Astrocyte of the cerebellum (primary cell): ENCODE measurements at places on chromosomes 7 and 10.

DNA sequence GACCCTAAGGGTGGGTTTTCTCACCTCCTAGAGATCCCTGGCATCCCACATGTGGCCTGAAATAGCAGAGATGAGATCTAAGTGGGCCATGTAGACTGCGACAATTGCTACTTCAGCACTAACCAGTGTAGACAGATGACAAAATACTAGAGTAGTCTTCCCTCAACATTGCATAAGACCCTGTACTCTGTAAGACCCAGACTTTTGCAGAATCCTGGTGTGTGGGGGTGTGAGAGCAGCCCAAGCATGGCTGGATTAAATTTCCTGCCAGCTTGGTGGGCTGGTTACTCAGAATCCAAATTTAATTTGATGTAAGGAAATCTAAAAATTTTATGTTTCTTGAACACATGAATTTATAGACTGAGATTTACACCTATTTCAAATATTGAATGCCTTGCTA lies 88.3 kb downstream of the ZNF365 start:
- DNase-seq: no peak

DNA sequence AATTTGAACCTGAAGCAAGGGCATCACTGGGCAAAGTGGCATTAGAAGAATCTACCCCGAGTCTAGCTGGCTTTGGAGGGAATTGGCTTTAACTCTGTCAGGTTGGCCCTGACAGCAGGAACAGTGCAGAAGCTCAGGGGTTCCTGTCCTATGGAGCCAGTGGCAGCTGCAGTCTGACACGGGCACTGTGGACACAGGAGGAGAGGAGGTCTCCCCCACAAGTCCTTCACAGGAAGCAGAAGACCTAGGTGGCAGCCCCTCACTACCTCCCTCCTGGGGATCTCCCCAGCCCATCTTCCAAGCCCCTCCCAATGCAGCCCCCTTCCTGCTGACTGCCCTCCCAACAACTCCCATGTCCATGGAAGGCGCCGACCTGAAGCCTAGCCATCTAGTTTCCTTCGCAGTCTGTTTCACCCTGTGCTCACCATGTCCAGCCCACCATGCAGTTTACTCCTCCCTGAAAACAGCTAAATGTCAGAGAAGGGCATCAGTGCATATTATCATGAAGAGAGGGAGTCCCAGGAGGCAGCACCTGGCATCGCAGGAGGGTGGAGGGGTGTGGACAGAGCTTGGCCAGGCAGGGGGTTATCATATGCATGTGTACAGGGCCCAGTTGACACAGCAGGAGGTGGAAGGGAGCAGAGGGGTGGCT lies 17.9 kb upstream of the GDF10 start:
- no peak for DNase-seq

GRCh38 chr7:151483711-151483983 lies 36.0 kb downstream of the RHEB start:
- DNase-seq: no peak

DNA sequence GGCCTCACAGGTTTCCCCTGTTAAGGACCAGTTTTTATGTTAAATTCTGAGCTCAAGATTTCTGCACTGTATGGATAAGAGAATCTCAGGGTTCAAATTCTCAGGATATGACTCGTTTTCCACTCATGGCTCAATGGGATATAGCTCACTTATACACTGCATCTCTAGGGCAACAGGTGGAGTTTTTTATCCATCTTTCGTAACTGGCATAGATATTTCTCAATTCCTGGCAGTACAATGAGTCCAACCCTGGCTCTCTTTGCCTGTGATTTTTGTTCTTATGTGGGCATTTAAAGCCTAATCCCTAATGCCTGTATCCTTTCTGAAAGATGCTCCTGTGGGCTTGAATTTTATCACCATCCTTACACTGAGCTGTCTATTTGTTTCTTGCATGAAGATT lies 7.6 kb downstream of the CCDC172 start:
- no peak for DNase-seq

DNA sequence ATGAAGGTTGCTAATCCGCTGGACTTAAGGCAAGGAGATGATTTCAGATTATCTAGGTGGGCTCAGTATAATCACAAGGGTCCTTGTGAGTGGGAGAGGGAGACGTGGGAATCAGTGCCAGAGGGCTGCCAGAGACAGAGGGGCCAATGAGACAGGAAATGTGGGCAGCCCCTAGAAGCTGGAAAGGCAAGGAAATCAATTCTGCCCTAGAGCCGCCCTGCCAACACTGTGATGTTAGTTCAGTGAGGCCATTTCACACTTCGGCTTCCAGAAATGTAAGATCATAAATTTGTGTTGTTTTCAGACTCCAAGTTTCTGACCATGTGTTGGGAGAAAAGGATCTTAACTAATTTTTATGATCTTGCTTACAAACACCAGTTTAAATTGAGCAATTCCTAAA lies 3.6 kb upstream of the GPNMB start:
- no peak for DNase-seq

GRCh38 chr7:148192491-148192890 lies 398.1 kb upstream of the C7orf33 start:
- DNase-seq: no peak

DNA sequence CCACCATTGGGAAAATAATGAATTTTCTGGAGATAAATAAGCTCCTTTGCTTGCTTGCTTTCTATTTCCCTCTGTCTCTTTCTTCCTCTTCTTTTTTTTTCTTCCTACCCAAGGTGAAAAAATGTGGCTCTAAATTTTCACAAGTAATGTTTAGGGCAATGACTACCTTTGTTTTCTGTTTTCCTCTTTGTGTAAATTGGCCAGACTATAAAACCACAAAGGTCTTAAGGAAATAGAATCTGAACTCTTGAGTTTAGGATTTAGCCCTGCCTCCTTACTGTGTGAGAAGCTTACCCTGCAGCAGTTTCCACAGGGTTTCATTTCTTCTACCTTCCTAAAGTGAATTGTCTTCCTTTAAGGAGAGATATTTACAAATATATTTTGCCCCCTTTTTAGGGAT lies 330.4 kb downstream of the ARL4A start:
- no peak for DNase-seq

GRCh38 chr7:30912986-30913811 lies 1.5 kb downstream of the AQP1 start:
- no peak for DNase-seq

DNA sequence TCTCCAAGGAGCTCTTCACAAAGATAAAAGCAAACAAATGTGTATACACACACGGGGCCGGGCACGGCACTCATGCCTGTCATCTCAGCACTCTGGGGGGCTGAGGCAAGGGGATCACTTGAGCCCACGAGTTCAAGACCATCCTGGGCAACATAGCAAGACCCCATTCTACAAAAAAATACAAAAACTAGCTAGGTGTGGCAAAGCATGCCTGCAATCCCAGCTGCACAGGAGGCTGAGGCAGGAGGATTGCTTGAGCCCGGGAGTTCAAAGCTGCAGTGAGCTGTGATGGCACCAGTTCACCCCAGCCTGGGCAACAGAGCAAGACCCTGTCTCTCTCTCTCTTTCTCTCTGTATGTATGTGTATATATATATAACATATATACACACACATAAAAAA lies 22.3 kb downstream of the TTYH3 start:
- DNase-seq: no peak

- no peak for DNase-seq
These were observed 30.6 kb downstream of the PODXL start for GRCh38 chr7:131525820-131526219.

- DNase-seq: no peak
These were observed 951.6 kb downstream of the CCSER2 start for GRCh38 chr10:85280014-85280413.

- no peak for DNase-seq
These were observed 478.4 kb downstream of the ARL4A start for GRCh38 chr7:13165854-13166253.

DNA sequence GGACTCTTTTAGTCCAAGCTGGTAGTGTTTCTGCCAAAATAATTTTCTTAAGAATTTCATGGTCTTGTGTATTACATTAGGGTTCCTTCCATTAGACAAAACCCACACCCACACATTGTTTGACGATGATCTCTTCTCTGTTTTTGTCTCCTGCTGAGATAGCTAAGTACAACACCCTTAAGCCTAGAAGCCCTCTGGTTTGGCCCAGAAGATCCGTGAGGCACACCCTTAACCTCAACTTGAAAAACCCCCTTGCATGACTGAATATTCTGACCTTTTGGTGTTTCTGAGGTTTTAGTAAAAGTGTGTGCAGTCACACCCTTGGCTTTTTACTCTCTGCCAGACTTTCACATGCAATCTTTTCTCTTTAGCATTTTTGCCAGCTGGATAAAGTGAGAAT lies 29.3 kb upstream of the ERCC6 start:
- DNase-seq: peak; percentile 40

DNA sequence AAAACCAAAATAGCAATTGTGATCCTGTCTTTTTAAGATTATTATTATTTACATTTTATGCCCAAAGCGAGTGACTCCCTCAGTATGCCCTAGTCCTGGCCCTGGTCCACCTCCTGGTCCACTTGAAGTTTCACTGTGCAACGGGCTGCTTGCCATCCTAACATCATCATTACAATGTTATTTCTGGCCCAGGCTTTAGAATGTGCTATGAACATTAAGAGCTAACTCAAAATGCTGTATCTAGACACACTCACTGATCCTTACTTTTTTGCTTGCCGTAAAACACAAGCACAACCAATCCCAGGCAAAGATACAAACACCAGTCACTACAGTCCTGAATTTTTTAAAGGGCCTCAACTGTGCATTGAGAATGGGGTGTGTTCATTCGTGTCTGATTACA lies 38.4 kb downstream of the RHOBTB1 start:
- DNase-seq: peak; percentile 68

DNA sequence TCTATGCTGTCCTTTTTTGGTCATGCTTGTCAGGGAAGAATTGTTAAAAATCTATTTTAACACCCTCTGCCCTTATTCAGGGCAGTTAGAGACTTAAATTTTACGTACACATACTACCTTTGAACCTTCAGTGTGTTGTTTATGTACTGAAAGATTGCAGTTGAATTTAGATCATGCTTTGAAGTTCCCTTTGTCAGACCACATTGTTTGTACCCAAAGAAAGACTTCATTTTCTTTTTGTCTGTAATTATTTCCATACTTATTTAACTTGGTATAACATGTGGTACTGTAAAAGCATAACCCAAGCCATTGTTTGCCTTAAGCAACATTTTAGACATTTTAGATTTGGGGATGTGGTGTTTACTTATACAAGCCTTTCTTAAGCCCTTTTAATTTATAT lies 96.1 kb downstream of the MMRN2 start:
- DNase-seq: no peak

- DNase-seq: no peak
These were observed 85.9 kb downstream of the CDK6 start for GRCh38 chr7:92750447-92750839.

DNA sequence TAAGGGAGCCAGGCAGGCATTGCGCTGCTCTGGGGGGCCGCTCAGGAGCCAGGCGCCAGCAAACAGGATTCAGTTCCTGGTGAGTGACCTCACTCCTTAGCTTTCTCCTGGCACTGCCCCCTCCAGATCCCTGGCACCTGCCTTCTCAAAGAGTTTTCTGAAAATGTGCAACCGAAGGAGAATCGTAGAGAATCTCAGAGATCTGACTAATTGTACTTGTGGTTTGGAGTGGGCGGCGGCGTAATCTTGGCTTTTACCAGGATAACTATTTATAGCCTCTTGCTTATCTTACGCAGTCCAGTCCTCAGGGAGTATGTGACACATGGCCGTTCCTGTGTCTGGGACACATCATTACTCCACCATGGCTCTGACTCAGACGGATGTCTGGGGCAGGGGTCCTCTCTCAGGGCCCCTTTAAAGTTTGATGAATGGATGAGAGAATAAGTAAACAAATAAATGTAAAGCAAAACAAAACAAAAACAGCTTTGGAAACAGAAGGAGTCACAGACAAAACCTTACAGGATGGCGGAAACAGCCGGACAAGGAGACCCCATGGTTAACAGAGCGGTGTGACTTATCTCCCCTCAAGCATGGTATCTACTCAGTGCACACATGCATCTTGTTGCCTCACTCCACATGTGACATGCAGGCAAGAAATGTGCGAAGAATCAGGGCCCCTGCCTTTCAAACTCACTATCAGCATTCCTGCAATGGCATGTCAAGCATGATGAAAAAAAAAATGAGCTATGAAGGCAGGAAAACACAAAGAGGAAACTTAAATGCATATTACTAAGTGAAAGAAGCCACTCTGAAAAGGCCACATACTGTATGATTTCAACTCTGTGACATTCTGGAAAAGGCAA lies 99.7 kb downstream of the TNS3 start:
- DNase-seq: peak; percentile 59

DNA sequence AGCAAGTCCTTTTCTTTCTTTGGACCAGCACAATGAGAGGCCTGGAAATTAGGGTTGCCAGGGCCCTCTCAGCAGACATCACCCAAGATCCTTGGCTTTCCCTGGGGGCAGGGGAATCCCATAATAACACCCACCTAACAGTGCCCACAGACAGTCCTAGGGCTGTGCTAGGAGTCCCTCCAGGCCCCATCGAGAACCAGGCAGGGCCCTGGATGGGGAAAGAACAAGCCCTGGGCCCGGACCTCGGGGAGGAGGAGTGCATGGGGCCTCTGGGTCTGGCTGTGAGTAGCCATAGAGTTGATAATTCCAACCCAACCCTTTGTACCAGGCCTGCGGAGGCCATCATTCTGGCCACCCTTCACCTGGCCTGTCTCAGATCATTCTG lies 201.2 kb upstream of the ZMIZ1 start:
- no peak for DNase-seq

- no peak for DNase-seq
These were observed 35.0 kb upstream of the CBLL1 start for GRCh38 chr7:107708956-107709355.

- peak; percentile 78 for DNase-seq
These were observed 118.2 kb downstream of the CDK6 start for GRCh38 chr7:92717993-92718716.

DNA sequence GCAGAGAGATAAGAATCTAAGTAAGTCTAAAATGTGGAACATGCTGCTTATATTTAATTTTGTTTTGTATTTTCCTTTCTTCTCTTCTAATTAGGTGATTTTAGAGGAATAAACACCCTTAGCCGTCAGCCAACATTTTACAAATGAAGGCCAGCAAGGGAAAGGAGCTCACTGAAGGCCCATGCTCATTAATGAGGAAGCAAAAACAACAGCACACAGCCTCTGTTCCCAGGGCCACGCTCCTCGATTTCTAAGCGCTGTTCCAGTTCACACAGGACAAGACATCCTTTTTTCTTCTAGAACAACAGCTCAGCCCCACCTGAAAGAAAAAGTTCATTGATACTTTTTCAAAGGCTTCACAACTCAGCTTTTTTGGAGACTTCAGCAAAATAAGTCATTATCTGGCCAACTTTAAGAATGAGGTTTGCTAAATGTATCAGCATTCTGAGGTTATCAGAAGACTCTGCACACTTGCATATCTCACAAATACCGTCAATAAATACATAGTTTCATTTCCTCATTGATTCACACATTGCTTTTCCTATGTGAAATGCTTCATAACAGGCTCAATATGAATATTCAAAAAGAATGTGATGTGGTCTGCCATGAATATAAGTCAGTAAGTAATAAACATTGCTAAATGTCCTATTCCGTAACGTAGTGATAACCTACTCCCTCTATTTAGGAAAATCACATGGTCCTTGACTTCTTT lies 34.8 kb upstream of the SFMBT2 start:
- DNase-seq: no peak

- no peak for DNase-seq
These were observed 45.8 kb upstream of the WIPI2 start for GRCh38 chr7:5143935-5144903.

GRCh38 chr7:50799873-50800272 lies 17.2 kb upstream of the GRB10 start:
- DNase-seq: no peak

- DNase-seq: no peak
These were observed 382.7 kb downstream of the RPS24 start for GRCh38 chr10:78416031-78417011.
